ENCODE measurements at places on chromosomes 7 and 10.

DNA sequence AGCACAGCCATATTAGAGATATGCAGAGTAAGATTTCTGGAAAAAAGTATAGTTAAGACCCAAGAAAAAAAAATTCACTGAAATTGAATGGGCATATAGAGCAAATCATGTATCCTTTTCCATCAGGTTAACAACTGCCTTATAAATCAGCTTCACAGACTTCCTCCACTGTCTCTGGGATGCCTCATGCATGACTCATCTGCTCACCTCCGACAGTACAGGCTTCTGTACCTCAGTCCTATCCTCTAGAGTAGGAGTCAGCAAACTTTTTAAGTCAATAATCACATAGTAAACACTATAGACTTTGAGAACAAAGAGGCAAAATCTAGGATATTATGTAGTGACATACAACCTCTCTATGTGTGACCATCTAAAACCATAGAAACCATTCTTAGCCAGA lies 211.6 kb upstream of the SP8 start:
- DNase-seq: no peak

DNA sequence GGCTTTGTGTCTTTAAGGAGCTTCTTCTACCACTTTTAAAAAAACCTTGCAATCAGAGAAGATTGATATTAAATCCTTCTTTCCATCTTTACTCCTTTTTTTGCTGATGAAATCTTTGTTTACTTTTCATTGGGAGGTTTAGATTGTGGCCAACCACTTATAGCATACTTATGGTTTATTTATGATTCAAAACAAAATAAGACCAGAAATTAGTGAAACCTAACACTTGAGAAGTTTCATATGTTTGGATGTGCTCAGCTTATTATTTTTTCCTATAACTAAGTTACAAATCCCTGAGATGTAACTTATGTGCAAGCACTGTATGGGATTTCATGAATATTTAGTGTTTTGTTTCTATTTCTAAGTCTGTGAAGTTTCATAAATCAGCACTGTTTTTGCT lies 13.5 kb upstream of the PRPS1L1 start:
- DNase-seq: no peak

DNA sequence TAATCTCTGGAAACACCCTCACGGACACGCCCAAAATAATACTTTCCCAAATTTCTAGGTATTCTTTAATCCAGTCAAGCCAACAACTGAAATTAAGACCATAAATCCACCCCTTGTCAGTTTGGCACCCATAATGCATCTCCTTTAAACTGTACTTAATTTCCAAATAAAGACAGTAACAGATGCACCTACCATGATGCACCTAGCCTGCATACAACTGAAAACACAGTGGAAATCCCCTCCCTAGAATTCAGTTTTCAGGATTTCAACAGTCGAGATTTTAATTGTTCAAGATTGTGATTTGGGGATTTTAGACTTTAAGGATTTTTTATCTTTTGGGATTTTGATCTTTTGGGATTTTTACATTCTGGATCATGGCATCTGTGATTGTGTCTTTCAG lies 17.1 kb downstream of the STK17A start:
- no peak for DNase-seq

DNA sequence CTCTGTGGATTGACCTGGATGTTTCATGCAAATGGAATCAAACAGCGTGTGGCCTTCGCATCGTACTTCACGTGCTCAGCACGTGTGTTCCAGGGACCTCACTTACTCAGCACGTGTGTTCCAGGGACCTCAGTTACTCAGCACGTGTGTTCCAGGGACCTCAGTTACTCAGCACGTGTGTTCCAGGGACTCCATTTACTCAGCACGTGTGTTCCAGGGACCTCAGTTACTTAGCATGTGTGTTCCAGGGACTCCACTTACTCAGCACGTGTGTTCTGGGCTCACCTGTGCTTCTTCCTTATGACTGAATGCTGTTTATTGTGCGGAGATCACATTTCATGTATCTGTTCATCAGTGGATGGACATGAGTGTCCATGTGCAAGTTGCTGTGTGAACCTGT lies 22.0 kb downstream of the INPP5A start:
- no peak for DNase-seq

- no peak for DNase-seq
These were observed 141.4 kb upstream of the STK17A start for GRCh38 chr7:43441231-43442130.

- no peak for DNase-seq
These were observed 337.4 kb downstream of the DNAJB6 start for GRCh38 chr7:157674027-157674714.

GRCh38 chr7:16416289-16417282 lies 4.8 kb downstream of the CRPPA start:
- DNase-seq: no peak

GRCh38 chr7:28360739-28361138 lies 51.6 kb upstream of the CREB5 start:
- DNase-seq: no peak

DNA sequence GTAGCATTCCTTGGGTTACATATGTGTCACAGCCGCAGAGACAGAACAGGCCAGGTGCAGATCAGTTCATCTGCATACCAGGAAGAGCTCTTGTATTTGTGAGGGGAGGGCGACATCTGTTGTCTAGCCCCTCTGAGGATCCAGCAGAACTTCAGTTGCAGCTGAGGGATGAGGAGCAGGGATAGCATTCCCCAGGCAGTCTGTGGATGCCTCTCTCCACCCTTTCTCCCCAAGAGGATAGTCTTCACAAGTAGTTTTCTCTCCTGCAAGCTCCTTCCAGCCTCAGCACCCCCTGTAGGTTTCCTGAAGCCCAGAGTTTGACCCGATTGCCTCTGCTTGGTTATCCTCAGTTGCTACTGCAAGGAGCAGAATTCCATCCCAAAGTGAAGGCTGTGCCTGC lies 2.6 kb downstream of the SCD start:
- DNase-seq: no peak

Measured in cortex of kidney (tissue), 1 donor.